ENCODE measurements at places on chromosomes 4 and X.

DNA sequence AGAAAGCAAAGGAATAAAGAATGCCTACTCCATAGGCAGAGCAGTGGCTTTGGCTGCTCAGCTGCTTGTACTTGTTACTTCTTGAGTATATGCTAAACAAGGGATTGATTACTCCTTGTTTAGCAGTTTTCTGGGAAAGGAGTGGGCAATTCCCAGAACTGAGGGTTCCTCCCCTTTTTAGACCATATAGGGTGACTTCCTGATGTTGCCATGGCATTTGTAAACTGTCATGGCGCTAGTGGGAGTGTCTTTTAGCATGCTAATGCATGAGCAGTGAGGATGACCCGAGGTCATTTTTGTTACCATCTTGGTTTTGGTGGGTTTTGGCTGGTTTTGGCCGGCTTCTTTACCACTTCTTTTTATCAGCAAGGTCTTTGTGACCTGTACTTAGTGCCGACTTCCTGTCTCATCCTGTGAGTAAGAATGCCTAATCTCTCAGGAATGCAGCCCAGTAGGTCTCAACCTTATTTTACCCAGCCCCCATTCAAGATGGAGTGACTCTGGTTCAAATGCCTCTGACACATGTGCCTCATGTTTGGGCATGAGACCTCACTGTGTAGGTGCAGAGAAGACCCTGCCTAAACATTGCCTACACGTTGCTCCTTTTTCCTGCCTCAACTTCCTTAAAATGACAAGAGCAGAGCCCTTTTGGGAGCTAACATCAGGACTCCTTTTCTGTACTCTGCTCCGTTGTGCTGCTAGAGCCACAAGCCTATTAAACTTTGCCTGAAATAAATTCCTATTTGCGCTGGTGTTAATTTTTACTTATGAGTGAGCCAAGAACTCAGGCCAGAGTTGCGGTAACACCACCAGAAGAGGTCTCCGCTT, 21.0 kb upstream of the UBA6 start:
- DNase-seq: no peak

DNA sequence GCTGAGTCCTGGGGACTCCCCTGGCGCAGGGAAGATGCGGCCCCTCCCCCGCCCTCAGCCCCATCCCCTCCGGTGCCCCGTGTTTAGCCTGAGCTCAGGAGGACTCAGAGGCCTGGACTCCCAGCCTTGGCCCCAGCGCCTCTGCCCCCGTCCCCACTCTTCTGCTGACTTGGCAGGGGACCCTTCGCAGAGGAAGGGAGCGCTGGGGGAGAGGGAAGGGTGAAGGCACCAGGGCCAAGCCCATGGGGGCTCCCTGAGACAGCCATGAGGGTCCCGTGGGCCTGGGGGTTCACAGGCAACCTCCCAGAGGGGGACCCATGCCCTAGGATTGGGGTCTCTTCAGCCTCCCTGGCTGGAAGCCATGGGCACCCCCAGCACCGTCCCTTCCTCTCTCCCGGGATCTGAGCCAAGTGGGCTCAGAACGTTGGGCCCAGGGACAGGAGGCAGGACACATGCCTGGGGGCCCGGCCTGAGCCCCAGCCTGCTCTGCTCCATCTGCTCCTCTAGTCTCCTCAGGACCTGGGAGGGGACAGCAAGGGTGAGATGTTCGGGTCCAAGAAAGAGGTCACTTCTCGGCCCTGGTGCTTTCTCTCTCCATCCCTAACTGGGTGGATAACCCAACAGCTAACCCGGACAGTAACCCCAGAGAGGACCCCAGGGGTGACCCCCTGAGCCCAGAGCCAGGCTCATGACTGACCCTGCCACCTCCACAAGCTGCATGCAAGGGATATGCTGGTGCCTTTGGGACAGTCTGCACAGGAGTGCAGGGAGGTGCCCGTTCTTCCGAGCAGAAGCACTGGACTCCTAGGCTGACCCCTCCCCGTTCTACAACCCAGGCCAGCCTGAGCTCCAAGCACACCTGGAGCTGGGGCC, 1.5 kb upstream of the CPLX1 start:
- no peak for DNase-seq

- DNase-seq: no peak
Measured at GRCh38 chr4:1376841-1377605, 29.2 kb downstream of the NKX1-1 start.

- no peak for DNase-seq
Measured at GRCh38 chr4:137601934-137602333, 69.6 kb upstream of the PCDH18 start.

DNA sequence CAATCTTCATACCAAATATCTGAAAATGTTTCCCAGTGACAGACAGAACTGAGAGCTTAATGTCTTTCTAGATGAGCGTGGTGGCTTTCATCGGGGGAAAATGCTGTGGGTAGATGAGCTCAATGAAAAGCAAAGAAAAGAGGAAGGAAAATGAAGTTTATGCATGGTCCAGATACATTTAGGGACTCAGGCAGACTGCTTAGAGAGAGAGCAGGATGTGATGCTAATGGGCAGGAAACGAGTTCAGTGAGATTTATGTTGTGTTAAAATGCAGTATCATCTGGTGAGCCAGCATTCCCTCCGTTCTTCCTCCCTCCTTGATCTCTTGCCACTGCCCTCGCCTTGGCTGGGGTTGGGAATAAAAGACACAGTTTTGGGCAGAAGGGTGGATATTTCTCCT, 229.2 kb downstream of the GBA3 start:
- DNase-seq: no peak

DNA sequence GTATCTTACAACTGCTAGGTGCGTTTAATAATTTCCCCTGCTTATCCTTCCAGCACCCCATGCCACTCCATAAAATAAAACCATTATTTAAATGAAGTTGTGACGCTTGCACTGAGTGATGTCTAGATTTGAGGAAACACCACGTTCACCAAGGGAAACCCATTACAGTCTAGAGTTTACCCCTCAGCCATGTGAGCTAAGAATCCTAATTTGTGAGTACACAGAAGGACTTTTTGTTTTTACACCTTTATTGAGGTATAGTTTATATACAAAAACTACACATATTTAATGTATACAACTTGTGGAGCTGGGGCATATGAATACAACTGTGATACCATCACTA, 326.8 kb downstream of the RAPGEF2 start:
- no peak for DNase-seq

DNA sequence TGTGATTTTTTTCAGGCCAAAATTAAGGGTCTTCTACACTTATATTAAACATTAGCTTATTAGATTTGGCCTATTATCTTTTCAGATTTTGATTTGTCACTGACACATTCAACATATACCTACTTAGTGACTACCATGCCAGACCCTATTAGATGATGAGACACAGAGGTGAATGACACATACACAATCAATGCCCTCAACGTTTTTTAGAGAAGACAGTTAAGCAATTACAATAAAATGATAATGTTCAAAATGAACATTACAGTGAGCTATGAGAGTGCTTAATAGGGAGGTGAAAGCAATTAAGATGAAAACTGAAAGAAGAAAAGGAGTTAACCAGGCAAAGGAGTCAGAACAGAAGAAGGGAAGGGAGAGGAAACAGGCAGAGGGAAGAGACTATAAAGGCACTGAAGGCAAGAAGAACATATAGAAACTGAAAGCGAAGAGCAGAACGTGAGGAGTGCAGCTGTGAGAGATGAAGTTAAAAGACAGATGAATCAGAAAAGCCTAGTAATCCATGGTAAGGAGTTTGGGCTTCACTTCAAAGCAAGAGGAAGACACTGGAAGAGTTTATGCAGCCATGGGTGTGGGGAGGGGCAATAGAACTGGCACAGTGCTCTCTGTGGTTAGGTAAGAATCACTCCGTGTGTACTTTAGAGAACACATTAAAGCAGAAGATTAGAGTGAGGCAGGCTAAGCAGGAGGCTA, 119.0 kb downstream of the REELD1 start:
- peak; percentile 21 for DNase-seq

GRCh38 chrX:17098516-17099247, 152.2 kb downstream of the REPS2 start:
- no peak for DNase-seq

GRCh38 chr4:26533685-26534084, 43.4 kb upstream of the CCKAR start:
- DNase-seq: no peak

DNA sequence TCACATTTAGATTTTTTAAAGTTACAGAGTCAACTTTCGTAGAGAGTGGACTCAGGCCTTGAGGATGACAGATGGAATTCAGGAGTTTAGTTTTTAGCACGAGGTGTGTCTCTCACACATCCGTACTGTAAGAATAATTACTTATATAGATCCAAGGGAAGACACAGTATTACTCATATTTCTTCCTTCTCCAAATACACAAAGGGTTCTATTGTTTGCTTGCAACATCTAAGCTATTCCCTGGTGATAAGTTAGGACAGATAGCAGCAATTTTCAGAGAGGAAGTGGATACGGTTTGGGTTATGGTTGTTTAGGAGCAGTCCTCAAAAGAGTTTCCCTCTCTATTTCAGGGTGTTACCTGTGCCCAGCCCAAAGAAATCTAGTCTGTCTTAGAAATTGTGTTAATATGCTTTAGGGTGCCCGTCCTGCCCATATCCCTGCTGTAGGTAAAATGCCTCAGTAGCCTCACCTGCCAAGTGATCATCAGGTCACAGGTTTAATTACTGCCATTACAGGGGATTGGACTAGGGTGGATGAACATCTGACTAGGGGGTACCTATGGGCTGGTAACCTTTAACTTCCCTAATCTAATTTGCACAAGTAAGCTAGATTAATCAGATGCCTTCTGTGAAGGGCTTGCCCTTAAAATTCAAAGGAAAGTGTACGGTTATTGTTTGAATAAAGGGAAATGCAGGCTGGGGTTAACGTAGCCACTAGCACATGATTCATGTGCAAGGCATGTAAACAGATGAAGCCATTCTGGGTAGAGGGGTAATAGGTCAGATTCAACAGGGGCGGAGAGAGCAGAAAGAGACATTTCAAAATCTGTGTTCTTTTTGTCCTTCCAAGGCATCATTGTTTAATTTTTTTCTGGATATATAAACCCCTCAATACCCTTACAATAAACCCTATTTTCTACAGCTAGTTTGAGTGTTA, 8.7 kb upstream of the PPP3CA start:
- DNase-seq: no peak
